ENCODE measurements at places on chromosomes 12 and 14.

GRCh38 chr12:102441077-102441596 is 39.2 kb downstream of the IGF1 start:
- no peak for DNase-seq

DNA sequence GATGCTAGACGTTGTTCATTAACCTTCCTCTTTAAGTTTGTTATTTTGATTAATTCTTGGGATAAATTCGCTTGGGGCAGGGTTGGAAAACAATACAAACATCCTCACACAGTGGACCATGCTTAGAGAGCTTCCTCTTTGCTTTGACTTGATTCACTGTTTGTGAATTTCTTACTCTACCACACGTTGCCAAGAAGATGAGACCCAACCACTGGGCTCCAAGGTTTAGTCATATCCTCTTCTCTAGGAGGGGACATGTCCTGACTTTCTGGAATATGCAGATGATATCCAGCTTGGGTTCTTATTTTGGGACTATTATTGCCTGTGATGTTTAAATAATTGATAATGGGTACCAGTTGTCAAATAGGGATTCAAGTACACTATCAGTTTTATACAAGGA is 428.2 kb downstream of the ATP23 start:
- no peak for DNase-seq

DNA sequence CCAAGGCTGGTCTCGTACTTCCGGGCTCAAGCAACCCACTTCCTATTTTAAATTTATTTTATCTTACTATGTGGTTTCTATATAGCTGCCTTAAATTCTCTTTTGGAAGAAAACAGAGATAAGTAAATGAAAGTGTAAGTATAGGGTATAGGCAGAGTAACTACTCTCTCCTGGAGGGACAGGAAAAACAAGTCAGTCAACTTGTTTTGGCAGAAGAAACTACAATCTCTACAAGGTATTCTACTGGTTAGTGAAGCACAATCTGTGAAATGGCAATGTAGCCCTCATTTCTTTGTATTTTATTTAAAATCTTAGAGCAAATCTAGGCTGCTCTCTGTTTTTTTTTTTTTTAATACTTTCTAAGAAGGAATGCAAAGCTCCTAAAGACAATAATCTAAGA is 55.4 kb downstream of the UBR7 start:
- no peak for DNase-seq

- DNase-seq, result no peak
Measured at GRCh38 chr14:105865266-105865903, 339.0 kb downstream of the TMEM121 start.

DNA sequence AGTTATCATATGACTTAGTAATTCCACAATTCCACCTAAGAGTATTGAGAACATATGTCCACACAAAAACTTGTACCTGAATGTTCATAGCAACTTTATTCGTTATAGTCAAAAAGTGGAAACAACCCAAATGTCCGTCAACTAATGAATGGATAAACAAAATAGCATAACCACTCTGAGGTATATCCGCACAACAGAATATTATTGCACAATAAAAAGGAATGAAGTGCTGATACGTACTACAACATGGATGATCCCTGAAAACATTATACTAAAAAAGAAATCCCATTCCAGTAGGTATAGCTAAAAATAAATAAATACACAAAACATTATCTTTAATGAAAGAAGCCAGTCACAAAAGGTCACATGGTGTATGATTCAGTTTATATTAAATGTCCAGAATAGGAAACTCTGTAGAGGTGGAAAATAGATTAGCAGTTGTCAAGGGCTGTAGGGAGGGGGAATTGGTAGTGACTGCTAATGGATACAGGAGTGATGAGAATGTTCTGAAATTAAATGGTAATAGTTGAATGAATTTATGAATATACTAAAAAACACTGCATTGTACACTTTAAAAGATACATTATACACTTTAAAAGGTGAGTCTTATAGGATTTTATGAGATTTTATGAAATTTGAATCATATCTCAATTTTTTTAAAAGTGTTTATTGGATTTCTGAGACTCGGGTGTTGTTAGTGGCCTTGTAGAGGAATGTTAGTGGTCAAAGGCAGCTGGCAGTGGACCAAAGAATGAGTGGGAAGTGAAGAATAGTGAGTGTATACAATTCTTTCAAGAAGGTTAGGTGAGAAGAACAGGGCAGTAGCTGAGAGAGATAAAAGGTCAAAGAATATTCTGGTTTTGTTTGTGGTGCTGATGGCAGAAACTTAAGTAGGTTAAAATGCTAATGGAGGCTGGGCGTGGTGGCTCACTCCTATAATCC is 36.3 kb upstream of the BAZ1A start:
- DNase-seq, result no peak

DNA sequence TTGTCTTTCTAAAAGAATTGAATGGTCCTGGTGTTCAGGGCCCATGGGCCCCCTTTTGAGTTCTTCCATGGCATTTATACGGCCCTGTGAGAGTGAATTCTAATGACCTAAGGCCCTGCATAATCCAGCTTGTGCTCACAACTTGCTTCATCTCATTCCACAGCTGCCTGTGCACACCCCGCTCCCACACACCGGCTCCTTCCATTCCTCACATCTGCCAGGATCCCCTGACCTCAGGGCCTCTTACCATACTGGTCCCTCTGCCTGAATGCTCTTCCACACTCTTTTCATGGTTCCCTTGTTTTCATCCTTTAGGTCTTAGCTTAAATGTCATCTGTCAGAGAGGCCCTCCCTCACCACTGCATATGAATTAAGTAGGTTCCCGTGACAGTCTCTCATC is 49.5 kb upstream of the EGLN3 start:
- DNase-seq, result no peak
